Hepatic stellate cell (primary cell): ENCODE measurements at places on chromosomes 3 and 15.

GRCh38 chr15:51315726-51316125 lies 22.7 kb downstream of the CYP19A1 start:
- DNase-seq: no peak

DNA sequence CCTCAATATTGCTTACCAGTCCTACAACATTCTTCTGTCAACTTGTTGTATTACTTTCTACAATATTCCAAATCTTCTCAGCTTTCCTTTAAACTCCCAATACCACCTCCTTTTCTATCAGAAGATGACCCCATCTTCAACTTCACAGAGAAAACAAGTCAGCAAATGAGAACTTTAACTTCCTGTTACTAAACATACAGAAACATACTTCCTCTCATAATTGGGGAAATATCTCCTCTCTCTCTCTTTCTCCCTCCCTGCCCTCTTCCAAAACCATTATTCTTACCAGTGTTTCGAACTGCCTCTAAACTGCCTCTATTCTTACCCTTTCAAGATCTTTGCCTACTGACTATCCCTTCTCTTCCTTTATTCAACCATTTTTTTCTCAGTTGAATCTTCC lies 1.8 kb upstream of the SNAP23 start:
- DNase-seq: no peak

GRCh38 chr3:10549617-10550230 lies 44.3 kb upstream of the ATP2B2 start:
- DNase-seq: no peak

DNA sequence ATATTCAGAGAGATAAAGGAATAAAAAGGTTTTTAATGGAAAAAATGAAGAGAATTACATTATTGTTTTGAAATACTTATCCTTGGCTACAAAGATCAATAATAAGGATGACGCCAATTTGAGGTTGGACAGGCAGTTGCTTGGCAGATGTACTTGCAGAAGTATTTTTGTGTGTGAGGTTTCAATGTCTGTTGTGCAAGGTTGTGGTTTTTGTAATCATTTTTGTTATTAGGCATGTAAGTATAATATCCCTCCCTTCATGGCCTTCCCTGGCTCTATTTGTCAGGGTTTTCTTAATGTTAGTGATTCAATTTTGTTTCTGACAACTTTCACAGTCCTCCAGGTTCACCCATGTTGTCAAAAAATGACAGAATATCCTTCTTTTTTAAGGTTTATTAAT lies 105.9 kb downstream of the OTOL1 start:
- DNase-seq: no peak

- no peak for DNase-seq
These were observed 9.8 kb upstream of the PRR23E start for GRCh38 chr3:127182848-127183714.

DNA sequence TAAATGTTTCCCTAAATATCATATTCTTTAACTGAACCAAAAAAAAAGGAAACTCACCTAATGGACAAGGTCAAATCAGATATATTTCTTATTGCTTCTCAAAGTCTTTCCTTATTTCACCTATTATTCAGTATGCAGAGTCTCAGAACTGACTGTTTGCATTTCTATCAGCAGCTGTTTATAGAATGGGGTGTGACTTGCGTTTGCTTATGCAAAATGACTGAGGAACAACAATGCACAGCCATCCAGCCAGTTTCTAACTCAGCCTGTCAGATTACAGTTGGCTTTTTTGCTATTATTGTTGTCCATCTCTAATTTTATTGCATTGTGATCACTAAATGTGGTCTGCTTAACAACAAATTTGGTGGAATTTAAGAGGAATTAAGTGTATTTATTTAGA lies 40.7 kb downstream of the RAB27A start:
- no peak for DNase-seq

DNA sequence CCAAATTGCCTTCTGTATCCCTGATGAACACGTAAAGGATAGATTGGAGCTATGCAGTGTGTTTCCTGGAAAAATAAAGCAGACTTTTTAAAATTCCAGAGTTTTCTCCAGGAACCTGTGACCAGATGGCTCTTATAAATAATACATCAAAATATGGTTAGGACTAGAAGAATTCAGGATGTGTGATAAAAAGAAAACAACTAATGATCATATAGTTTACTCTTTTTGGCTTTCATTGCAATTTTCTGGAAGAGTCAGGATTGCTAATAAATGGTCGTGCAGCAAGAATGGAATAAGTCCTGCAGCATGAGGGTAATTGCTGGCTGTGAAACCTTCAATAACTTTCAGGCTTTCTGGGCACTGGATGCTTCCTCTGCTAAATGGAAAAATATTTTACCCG lies 30.2 kb upstream of the DENND4A start:
- DNase-seq: no peak
